ENCODE measurements at places on chromosomes 12 and 14.

- DNase-seq: peak; percentile 11
These were observed 154.5 kb upstream of the FOXN3 start for GRCh38 chr14:89571491-89571890.

GRCh38 chr14:71721791-71722190 lies 210.4 kb upstream of the RGS6 start:
- DNase-seq: no peak

DNA sequence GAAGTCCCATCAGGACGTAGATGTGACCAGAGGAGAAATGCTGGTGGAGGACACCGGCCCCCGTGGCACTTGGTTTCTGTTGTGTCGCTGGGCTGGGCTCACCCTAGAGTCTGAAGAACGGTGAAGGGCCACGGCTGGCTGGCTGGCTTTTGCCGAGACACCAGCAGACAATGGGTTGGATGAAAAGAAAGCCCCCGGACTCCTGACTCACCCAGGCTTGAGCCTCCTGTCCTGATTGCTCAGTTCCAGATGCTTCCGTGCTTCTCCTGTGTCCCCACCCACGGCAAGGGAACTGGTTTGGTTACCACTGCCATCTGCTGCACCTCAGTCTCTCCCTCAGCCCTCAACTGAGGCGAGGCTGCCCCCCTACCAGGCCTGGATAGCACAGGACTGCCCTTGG lies 10.4 kb upstream of the ENDOU start:
- no peak for DNase-seq

GRCh38 chr14:93989939-93990338 lies 7.2 kb upstream of the CCDC197 start:
- no peak for DNase-seq

All from NCI-H1048 (cell line).